ENCODE measurements at places on chromosomes 1 and 21.

- no peak for DNase-seq
These were observed 769 bp downstream of the SV2A start for GRCh38 chr1:149916898-149917252.

DNA sequence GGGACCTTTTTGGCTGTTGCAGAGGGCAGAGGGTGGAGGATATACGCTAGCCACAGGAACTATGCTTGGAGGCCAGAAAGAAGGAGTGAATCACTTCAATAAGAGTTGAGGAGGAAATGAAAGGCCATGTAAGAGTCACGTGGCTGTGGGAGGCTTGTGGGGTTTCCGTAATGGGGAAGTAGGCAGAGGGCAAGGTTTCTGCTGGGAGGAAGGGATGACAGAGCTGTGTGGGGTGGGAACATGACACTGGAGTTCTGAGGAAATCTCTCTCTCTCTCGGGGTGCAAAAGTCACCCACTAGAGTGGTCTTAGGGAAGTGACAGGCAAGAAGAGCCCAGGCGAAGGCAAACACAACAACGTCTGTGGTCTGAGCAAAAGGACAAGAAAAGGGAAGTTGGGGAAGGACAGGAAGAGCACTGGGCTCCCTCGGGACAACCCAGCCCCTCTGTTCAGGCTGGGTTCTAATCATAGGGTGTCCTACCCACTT is 3.9 kb upstream of the CD1C start:
- no peak for DNase-seq

GRCh38 chr1:24725209-24725651 is 20.0 kb upstream of the CLIC4 start:
- DNase-seq = peak; percentile 48

- DNase-seq = no peak
These were observed 1.2 kb downstream of the SH2D5 start for GRCh38 chr1:20731057-20731991.

- peak; percentile 62 for DNase-seq
These were observed 17.2 kb upstream of the PSMA5 start for GRCh38 chr1:109443476-109443875.

- no peak for DNase-seq
These were observed 4.4 kb downstream of the FOXD3 start for GRCh38 chr1:63326473-63327380.

DNA sequence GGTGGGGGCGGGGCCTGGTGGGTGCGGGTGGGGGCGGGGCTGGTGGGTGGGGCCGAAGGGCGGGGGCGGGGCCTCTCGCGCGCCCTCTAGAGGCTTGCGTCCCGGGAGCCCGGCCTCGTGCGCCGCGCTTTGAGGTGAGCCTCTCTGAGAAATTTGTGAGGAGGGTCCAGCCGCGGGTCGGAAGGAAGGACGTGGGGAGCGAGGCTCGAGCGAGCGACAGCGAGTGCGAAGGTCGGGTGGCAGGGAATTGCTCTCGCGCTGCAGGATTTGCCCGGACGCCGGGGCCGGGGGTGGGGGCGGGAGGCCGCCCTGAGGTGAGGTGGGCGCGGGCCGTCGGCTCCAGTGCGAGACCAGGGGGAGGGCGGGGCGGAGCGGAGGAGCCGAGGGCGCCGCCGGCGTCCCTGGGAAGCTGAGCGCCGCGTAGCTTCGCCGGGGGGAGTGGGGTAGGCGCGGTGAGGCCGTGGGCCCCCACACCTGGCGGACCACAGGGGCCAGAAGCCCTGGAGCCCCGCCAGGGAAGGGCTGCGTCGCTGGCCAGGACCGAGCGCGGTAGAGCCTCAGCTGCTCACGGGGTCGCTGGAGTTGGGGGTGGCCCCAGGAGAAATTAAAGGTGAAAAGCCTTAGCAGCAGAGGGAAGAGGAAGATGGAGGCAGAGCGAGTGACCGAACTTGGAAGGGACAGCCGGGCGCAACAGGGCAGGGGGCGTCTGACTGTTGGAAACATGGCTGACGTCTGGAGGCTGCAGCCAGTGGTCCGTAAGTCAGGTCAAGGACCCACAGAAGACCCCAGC is 754 bp upstream of the LSS start:
- DNase-seq = no peak

DNA sequence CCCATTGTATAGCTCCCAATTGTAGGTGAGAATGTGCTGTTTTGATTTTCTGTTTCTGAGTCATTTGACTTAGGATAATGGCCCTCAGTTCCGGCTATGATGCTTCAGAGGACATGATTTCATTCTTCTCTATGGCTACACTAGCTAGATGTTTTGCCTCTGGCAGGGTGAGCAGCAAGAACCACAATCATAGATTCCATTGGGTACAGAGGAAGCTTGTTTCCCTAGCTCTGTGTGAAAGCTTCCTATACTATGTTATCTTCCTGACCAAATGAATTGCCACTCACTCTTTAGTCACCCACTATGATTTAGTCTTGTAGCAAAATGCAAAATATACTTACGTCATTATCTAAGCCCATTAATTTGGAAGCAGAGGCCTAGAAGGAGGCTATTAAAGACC is 616.3 kb downstream of the PLA2G4A start:
- no peak for DNase-seq

GRCh38 chr1:45623972-45624371 is at the start of gene CCDC17:
TSS of gene CCDC17 (minus strand) at chr1:45624054. CDS start at chr1:45623909, 145 bp downstream.
- DNase-seq = peak; percentile 19

DNA sequence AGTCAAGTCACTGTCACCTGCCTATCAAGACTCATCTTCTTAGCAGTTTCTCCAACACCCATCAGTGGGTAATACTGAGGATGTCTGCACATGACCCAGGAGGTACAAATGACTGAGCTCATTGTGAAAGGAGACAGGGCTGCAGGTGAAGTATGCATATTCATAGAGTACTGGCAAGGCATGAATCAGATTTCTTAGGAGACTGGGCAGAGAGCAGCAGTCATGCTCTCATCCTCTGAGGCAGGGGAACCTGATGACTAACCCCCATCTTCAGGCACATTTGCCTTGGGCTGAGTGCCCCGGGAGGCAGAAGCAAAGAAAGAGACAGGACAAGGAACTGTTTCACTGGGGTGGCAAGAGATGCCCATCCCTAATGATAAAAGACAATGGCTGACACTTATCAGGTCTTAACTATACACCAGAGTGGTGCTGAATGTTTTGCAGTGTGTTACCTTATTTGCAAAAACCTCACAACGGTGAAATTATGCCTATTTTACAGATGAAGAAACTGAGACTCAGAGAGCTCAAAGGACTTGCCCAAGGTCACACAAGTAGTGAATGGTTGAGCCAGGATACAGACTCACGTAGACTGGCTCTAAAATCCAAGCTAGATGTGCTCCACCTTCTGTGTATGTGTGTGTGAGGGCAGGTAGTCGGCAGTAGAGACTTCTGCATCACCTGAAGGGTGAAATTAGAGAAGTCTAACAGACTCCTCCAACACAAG is 9.2 kb upstream of the GRHL3 start:
- DNase-seq = no peak
